Astrocyte (in vitro differentiated cells and primary cell): ENCODE measurements at places on chromosomes 5 and 9.

- peak; percentile 49 for DNase-seq
Observed at GRCh38 chr9:116501871-116502270, 185.2 kb upstream of the TRIM32 start.

GRCh38 chr5:23626961-23627360 is 119.6 kb downstream of the PRDM9 start:
- DNase-seq = no peak

- DNase-seq = no peak
Observed at GRCh38 chr9:98062161-98062560, 5.6 kb downstream of the NANS start.

DNA sequence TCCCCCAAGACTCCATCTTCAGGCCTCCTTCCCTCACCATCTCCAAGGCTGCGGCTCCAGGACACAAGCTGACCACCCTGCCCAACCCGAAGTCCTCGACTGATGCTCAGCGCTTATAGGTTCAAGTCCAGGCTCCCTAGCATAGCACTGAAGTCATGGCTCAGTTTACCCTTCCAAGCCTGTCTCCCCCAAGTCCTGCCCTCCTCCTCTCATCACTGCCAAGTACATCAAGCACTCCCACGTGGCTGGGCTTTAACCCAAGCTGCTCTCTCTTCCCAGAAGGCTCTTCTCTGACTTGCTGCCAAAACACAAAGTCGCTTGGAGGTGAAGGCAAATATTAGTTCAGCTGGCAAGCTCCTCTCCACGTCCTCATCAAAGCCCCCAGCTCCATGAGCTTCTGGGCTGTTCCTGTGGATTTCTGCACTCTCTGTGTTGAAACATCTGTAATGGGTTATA is 22.1 kb upstream of the MARCHF6 start:
- DNase-seq = peak; percentile 75

DNA sequence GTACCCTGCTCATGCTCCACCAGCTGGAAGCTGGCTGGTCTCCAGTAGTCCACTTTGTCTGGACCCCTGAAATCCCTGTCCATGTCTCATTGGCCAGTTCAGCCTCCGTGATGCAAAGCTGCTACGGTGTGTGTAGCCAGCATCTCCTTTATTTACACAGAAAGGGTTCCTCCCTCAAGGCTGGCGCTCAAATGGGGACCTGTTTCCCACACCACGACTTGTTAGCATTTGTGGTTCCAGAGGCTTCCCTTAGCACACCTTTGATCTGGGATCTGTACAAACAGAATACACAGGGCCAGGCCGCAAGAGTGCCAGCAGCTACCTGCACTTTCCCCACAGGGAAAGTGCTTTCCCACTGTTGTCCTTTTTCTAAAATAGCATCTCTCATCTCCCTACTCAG is 5.7 kb upstream of the SMU1 start:
- DNase-seq = no peak

DNA sequence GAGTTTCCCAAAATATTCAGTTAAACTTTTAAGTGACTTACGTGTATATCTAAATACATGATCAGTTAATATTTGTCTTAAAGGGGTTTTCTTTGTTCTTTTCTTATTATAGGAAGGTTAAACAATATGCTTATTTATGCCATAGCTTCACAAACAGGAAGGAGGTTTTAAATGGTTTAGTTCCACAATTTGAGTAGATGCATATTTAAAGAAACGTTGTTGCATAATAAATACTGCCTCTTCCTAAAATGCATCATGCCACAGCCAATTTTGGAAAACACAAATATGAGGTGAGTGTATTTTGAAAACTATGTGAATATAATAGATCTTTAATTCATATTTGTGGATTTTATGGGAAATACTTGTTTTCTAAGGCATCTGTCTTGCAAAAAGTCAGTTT is 2.5 kb upstream of the ADRB2 start:
- DNase-seq = no peak

GRCh38 chr5:171226096-171226754 is 82.8 kb upstream of the TLX3 start:
- no peak for DNase-seq

- no peak for DNase-seq
Observed at GRCh38 chr5:154571325-154572035, 93.5 kb upstream of the HAND1 start.

- DNase-seq = no peak
Observed at GRCh38 chr9:133112663-133113026, 8.4 kb downstream of the RALGDS start.

DNA sequence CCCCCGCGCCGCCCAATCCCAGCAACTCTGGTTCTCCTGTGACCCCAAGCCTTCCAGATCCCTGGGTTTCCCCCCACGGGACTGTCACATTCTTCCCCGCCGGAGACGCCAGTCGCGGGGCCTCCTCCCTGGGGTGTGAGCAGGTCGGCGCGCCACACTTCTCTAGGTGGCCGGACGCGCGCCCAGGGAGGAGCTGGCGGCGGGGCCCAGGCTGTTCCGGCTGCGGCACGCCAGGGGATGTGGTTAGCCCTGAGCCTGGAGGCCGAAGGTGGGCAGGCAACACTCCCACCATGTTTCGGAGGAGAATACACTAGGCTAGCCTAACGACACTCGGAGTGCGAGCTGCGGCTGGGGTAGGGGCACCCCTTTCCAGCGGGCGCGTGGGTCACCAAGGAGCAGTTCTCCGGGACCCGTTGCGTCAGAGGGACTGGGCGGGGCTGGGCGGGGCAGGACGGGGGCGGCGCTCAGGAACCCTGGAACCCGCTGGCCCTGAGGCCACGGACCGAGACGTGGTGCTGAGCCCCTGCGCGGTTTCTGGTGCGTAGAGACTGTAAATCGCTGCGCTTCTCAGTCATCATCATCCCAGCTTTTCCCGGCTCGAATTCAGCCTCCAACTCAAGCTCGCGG is at the start of gene SLC27A6:
TSS of gene SLC27A6 (plus strand) at position 478 of the 627 bp plus-strand sequence. CDS start 650 bp downstream, outside the sequence.
- no peak for DNase-seq

GRCh38 chr5:149406203-149406978 is 27.3 kb upstream of the IL17B start:
- peak; percentile 79 for DNase-seq

GRCh38 chr5:38466424-38467189 is 89.8 kb downstream of the LIFR start:
- no peak for DNase-seq
